ENCODE measurements at places on chromosomes 5 and 9. TPM values are rescaled to one million over a fixed set of nuclear protein-coding genes. Genes with fewer than 3 reads are reported as not detected.

The PDE6A gene
- total RNA-seq: not detected

The PCDHA9 gene
- not detected for total RNA-seq

The IL9 gene
- total RNA-seq: not detected

The RRAGA gene
- 53.6 TPM for total RNA-seq

The PCDHB13 gene
- total RNA-seq: not detected

The GABRP gene
- total RNA-seq: not detected

The CER1 gene
- not detected for total RNA-seq

The CCNO gene
- total RNA-seq: not detected

The GRIN3A gene
- total RNA-seq: not detected

The SLC6A3 gene
- not detected for total RNA-seq

The C6 gene
- not detected for total RNA-seq

The ADAMTS16 gene
- total RNA-seq: not detected

- H3K27me3 ChIP-seq: no peaks in the 10 kb centered on the region
- H3K27ac ChIP-seq: peak overlapping the region; percentile 34
- DNase-seq: no peak
Measured at GRCh38 chr9:92666912-92667532, 2.9 kb downstream of the IPPK start.

DNA sequence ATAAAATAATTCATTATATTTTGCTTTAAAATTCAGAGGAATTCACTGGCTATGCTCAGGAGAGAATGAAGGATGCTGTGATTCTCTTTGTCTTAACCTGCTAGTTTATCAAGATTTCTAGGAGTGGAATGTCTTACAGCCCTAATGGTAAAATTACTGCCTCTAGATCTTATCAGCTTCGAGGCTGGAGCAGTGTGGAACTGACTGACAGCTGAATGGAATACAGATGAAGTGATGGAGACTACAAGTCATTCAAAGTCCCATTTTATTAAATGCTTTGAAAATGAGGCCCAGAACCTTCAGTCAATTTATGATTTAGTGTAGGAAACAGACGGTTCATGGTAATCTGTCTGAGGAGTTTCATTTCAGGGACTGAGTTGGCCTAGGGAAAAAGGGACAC lies 202.1 kb downstream of the RFX3 start:
- no peak overlapping the region for H3K4me3 ChIP-seq
- H3K4me1 ChIP-seq: peaks cover 3% of the 10 kb centered on the region
- H3K27me3 ChIP-seq: no peaks in the 10 kb centered on the region
- no peak for DNase-seq

GRCh38 chr5:126920291-126920690 lies 110.1 kb downstream of the MARCHF3 start:
- peaks cover 3% of the 10 kb centered on the region for H3K4me1 ChIP-seq
- no peak overlapping the region for H3K27ac ChIP-seq
- H3K27me3 ChIP-seq: no peaks in the 10 kb centered on the region
- H3K36me3 ChIP-seq: peaks cover 5% of the 10 kb centered on the region

- H3K27ac ChIP-seq: no peak overlapping the region
- no peaks in the 10 kb centered on the region for H3K4me1 ChIP-seq
- no peak overlapping the region for H3K4me3 ChIP-seq
- H3K36me3 ChIP-seq: no peaks in the 10 kb centered on the region
Measured at GRCh38 chr5:42620579-42621216, 135.9 kb upstream of the CCDC152 start.

- no peak overlapping the region for H3K4me3 ChIP-seq
- no peaks in the 10 kb centered on the region for H3K36me3 ChIP-seq
- no peak overlapping the region for H3K27ac ChIP-seq
Measured at GRCh38 chr9:110095161-110095595, 112.8 kb downstream of the C9orf152 start.

DNA sequence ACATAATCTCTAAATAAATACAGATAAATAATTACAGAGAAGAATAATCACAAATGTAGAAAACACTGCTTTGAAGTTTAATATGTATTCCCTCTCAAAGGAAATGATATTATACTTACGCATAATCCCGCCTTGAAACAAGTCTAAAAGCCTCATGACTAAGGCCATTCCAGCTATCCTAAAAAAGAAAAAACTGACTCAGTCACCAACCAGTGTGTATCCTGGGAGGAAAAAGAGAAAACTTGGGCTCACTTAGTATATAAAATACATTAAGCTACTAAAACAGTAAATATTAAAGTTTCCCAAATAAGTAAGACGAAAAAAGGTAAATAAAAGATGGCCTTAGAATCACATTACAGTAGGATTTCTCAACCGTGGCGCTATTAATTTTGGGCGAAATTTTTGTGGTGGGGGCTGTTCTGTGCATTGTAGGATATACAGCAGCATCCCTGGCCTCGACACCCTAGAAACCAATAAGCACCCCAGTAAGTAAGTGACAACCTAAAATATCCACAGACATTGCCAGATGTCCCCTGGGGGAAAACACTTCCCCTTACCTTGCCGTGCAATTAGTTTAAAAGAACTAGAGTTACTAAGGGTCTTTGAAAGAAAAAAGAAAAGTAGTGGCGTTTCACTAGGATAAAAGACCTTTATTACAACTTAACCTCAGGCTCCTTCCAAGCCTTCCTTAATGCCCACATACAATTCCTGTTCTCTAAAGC lies 1.1 kb downstream of the HSPA9 start:
- H3K27me3 ChIP-seq: no peaks in the 10 kb centered on the region
- peaks cover 44% of the 10 kb centered on the region for H3K4me1 ChIP-seq
- peak overlapping the region; percentile 98 for H3K4me3 ChIP-seq
- no peak for DNase-seq
- H3K36me3 ChIP-seq: peaks cover 56% of the 10 kb centered on the region

GRCh38 chr5:31598640-31599611 lies 40.0 kb upstream of the PDZD2 start:
- no peak overlapping the region for H3K4me3 ChIP-seq
- H3K27ac ChIP-seq: no peak overlapping the region
- H3K4me1 ChIP-seq: no peaks in the 10 kb centered on the region
- peaks cover 3% of the 10 kb centered on the region for H3K27me3 ChIP-seq
- no peak for DNase-seq
- H3K36me3 ChIP-seq: no peaks in the 10 kb centered on the region

- H3K27ac ChIP-seq: no peak overlapping the region
- H3K27me3 ChIP-seq: no peaks in the 10 kb centered on the region
- no peaks in the 10 kb centered on the region for H3K36me3 ChIP-seq
- peaks cover 7% of the 10 kb centered on the region for H3K4me1 ChIP-seq
- DNase-seq: no peak
- no peak overlapping the region for H3K4me3 ChIP-seq
Measured at GRCh38 chr5:179533907-179534306, 16.4 kb upstream of the RUFY1 start.

- no peaks in the 10 kb centered on the region for H3K36me3 ChIP-seq
- no peak overlapping the region for H3K4me3 ChIP-seq
- no peak overlapping the region for H3K27ac ChIP-seq
- no peaks in the 10 kb centered on the region for H3K27me3 ChIP-seq
- no peaks in the 10 kb centered on the region for H3K4me1 ChIP-seq
Measured at GRCh38 chr5:82054004-82054710, 82.3 kb downstream of the ATG10 start.

DNA sequence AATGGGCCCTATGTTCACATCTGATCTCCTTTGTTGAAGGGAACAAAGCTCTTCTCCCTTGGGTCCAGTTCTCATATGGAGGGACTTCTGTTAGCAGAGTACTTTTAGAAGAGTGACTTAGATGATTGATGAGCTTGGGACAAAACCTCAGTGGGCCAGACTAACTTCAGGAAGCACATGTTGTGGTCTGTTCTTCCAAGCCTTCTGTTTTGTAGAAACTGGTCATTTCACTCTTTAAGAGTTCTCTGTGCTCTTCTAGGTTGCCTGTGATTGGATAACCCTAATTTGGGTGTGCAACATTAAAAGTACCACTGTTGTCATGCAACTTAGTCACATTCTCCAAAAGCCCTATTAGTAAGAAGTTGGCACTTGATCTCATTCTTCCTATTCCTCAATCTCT lies 183.5 kb upstream of the ACO1 start:
- peaks cover 2% of the 10 kb centered on the region for H3K27me3 ChIP-seq
- no peak overlapping the region for H3K27ac ChIP-seq
- no peak overlapping the region for H3K4me3 ChIP-seq
- no peaks in the 10 kb centered on the region for H3K36me3 ChIP-seq

Data from activated CD8-positive, alpha-beta T cell treated with anti-CD3 and anti-CD28 coated beads for 36 hours (primary cell).